ENCODE measurements at places on chromosomes 7 and 10.

- no peak for DNase-seq
These were observed 81.6 kb downstream of the CHN2 start for GRCh38 chr7:29276199-29276598.

DNA sequence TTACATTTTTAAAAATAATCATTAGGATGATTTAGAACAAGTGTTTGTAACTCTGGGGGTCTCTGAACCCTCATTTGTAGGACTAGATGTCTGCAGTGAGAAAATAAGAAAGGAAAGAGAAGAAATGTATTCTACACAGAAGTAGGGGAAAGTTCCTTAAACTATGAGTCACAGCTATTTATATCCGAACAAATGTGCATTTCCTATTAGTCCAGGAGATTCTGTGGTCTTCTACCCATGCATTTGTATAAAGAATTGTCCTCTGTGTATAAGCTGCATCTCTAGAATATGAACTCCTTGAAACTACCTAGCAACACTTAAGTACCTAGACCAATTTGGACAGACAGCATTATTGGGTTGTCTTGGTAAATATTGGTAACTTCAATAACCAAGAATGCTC is 15.9 kb upstream of the CD36 start:
- DNase-seq = no peak

DNA sequence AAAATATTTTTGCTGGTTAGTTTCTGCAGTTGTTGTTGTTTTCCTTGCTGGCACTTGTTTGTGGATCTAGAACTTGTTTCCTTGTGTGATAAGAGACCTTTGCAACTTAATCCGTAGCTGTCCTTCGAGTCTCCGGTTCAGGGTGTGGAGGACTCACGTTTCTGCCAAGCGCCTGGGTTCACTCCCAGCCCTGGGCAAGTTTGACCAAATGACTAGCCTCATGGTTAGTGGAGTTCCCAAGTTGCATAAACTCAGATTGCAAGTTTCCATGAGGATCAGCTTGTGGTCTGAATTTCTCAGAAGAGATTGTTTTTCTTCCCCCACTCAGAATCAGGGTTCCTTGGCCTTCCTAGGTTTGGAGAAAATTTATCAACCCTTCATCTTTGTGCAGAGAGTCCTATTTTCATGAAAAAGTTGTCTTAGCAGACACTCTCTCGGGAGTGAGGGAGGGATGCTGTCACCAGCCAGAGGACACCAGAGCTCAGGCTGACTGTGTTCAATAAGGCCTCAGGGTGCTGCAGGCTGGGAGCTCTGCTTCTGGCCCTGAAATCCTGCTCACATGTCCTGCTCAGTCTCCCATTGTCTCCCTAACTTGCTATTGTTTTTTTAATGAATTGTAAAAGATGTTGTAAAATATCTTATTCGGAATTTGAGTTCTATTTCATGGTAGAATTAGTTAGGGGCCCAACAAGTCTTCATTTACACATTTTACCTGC is 377.7 kb upstream of the KLF6 start:
- no peak for DNase-seq

DNA sequence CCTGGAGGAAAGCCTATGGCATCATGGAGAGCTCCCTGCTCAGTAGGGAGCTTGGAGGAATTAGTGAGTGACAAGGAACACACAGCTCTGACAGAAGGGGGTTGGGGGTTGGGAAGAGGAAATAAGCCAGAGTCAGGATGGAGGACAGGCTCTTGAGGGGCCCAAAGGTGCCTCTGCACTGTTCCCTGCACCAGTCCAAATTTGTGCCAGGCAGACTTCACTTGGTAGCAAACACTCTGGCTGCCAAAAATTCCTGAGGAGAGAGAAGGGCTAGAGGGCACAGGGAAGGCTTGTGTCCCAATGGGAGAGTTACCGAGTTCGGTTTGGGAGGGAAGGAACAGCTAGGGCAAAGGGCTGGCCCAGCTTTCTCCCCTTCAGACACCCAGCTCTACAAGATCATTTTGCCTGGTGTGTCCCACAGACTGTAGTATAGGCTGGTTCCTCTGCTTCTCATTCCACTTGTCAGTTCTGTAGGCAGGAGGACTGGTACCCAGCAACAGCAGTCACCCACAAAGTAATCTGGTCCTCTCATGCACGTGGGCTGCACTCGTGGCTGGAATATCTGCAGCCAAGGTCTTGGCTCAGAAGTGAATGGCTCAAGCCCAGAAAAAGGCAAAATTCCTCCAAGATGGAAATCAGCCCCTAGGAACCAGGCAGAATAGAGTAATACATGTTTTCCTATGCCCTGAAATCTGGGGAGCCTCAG is 8.0 kb upstream of the KCNIP2 start:
- no peak for DNase-seq
